ENCODE measurements at places on chromosomes 6 and 20.
A peak's percentile ranks its signal among the peaks of the same experiment; 100 is the strongest.

- no peak for DNase-seq
These were observed 34.5 kb upstream of the FERMT1 start for GRCh38 chr20:6157345-6157744.

DNA sequence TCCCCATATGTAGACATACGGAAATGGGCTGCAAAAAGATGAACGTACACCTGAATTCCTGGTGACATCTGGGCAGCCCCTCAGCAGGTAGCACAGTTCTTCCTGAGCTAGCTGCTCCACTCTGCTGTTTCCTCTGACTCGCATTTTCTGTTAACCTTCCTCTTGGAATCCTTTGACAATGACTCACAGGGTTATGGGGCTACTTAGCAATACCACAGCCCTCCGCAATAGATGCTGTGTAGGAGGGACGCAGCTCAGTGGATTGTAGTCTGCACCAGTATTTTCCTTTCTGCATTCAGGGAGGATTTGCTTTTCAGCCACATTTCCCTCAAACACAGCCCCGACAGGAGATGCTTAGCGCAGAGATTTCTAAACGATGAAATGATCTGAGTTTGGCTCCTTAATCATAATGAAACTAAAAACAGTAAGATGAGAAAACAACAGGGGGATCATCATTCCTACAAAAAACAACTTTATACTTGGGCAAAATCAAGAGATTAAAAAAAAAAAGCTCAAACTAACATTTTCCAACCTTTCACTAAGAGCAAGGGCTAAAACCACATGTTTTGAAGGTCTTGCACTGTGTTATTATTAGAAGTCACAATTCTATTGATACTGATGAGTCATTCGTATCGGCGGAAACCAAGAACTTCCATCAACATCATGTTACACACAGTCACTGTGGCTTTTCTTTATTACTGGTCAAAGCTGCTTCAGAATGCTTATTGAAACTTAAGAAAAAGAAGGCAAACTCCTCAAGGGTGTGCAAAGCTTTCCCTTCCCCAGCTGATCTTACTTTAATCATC lies 12.2 kb downstream of the BACH2 start:
- peak; percentile 57 for DNase-seq

DNA sequence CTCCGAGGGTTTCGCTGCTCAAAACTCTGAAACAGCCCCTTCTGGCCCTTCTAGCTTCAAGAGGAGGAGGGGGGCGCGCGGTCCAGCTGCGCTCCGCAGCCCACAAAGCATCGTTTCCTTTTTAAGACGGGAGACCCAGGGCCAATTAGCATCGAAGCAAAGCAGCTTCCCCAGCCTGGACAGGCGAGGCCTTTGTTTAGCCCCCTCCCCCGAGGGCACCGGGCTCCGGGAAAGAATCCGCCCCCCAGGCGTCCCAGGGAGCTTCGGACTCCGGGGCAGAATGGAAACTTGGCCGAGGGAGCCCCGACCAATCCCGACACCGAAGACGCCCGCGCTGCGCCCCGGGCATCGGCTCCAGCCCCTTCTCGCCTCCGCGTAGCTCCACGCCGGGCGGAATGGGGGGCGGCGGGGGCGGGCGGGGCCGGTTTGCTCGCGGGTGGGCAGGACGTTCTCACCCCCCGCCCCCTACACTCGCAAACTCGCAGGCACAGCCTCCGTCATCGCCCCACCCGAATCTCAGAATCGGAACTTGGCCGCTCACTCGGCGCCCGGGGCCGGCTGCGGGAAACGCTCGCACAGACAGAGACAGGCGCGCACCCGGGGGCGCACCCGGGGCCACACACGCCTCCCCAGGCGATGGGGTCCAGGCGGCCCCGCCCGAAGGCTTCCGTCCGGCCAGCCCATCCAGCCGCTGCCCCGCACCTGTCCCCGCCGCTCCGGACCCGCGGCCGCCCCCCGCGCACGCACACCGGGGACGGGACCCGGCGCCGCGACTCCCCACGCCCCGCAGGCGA lies 628 bp downstream of the NKAIN4 start:
- no peak for DNase-seq

DNA sequence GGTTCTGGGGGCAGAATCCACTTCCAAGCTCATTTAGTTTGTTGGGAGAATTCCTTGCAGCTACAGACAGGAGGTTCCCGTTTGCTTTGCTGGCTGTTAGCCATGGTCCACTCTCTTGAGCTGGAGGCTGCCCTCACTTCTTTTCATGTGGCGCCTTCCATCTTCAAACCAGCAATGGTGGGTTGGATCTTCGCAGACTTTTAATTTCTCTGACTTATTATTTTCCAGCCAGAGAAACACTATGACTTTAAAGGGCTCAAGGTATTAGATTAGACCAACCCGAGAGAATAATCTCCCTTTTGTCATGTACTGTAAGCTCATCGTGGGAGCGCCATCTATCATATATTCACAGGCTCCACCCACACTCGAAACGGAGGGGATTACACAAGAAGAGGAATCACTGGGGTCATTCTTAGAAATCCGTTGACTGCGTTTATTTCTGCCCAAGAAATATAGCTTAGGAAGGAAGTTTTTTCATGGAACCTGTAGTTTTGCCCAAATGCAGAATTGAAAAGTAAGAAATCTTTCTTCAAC lies 38.9 kb downstream of the SAMD5 start:
- DNase-seq = no peak

DNA sequence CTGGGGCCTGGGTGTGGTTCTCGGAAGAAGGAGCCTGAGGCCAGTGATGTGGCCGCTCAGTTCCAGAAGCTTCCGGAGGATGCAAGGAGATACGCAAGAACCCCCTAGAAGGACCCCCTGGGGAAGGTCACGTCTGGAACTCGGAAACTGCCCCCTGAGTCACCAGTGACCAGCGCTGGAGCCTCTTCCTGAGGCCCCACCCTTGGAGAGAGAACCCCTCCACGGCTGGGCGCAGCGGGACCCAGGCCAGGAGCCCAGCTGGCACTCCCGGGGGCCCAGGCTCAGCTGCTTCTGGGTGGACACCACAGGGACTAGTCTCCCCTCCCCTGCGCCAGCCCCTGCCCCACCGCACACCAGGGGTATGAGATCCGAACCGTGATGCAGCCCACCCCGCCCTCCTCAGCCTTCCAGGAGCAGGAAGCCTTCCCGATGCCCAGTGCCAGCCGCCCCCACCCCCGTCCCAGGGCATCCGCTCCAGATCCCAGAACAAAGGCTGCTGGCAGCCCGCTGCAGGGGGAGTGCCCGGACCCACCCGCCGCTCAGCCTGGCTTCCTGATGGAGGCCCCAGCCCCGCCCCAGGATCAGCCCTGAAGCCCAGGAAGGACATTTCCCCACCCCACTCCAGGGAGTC lies 7.5 kb downstream of the LAMA5 start:
- no peak for DNase-seq

GRCh38 chr6:21733311-21733710 lies 139.8 kb downstream of the SOX4 start:
- DNase-seq = no peak

- no peak for DNase-seq
These were observed 252.7 kb downstream of the KHDC1L start for GRCh38 chr6:72972579-72972978.

DNA sequence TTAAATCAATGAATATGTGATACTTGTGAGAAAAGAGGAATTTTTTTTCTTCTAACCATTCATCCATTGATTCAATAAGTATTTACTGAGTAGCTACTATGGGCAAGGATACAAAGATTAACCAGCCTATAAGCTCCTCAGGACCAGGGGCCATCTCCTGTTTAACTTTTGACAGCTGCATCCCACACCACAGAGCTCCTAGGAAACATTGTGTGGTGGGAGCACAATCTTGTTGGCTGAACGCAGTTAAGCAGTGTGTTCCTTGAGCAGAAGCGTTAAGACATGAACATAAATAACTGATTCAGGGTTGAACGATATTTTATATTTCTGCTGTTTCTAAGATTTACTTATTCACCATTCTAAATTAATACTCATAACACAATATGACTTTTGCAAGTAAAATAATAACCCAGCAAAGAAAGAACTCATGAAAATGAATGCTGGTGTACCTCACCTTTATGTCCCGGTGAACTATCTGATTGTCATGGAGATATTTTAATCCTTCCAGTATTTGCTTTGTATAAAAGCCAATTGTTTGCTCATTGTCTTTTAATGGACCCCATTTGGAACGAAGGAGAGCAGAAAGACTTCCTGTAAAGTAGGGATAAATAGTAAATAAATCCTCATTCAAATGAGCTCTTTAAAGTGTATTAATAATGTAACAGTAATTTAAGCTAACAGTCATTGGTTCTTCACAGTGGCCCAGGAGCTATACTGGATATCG lies 62.6 kb upstream of the MAP7 start:
- DNase-seq = no peak

DNA sequence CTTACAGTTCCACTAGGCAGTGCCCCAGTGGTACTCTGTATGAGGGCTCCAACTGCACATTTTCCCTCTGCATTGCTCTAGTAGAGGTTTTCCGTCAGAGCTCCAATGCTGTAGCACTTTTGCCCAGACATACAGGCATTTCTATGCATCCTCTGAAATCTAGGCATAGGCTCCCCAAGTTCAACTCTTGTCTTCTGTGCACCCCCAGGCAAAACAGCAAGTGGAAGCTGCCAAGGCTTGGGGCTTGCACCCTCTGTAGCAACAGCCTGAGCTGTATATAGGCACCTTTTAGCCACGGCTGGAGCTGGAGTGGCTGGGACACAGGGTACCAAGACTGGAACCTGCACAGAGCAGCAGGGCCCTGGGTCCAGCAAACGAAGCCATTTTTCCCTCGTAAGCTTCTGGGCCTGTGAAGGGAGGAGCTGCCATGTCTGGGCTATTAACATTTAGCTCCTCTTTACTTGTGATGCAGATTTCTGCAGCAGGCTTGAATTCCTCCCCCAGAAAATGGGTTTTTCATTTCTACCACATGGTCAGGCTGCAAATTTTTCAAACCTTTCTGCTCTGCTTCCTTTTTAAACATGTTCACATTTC lies 596.2 kb upstream of the ADGRB3 start:
- DNase-seq = no peak

DNA sequence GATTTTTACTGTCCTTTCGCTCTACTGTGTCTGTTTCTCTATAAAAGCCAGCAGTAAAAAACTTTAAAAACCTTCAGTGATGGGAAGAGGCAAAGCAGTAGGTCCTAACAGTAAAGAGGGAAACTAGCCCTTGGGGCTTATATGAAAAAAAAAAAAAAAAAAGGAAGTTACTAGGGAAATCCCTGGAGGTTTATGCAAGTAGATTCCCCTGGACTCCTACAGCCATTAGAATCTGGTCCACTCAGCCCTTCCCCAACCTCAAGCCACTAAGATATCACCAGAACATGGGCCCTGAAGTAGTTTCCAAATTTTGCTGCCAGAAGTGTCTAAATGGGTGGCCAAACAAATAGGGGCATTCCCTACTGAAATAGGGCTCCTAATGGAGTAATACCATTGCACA lies 70.5 kb upstream of the HINT3 start:
- DNase-seq = no peak

GRCh38 chr6:40179496-40179895 lies 245.2 kb upstream of the MOCS1 start:
- no peak for DNase-seq

- no peak for DNase-seq
These were observed 56.9 kb upstream of the CD2AP start for GRCh38 chr6:47420394-47421371.

GRCh38 chr6:56144538-56145324 lies 102.6 kb downstream of the COL21A1 start:
- DNase-seq = no peak

DNA sequence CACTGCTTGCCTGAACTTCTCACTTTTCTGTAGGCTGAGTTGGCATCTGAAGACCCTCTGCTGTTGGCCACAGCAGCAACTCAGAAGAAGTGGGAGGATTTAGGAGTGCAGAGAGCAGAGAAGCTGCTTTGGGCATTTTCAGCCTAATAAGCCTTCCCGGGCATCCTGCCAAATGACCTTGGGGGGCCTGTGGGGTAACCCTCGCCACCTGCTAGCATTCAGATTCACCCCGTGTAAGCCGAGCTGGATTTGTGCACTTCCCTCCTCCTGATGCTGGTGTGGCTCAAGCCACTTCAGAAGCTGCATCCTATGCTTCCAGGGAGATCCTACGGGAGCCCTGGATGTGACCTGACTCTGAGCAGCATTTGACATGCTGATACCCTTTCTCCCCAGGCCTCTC lies 114.8 kb downstream of the LRFN2 start:
- no peak for DNase-seq

DNA sequence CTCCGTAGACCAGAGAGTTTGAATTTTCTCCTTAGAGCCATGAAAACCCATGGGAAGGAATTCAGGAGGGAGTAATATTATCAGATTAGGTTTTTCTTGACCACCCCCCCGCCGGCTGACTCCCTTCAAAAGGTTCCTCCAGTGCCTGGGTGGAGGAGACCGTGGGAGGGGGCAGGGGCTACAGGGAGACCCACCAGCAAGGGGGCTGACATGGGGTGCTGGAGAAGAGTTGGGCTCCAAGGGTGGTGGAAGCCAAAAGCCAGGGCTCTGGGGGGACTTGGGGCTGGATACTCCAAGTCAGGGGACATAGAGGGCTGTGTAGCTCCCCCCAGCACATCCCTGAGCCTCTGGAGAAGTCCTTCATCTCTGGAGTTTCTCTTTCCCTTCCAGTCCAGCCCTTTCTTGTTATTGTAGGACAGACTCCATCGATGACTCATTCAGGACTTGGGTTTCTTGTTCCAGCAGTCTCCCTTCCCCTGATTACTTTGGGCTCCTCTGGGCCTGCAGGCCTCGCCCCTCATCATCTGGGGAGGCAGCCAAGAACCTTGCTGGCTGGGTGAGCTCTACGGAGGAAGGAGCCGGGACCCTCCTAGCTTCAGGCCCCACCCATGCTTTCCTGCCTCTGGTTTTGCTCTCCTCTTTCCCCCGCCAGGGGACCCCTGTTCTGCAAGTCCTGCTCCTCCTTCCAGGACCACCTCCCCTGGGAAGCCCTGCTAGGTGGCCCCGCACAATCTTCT lies 10.5 kb upstream of the KIAA1755 start:
- no peak for DNase-seq

- DNase-seq = no peak
These were observed 78.2 kb downstream of the ADAT2 start for GRCh38 chr6:143372199-143372882.

DNA sequence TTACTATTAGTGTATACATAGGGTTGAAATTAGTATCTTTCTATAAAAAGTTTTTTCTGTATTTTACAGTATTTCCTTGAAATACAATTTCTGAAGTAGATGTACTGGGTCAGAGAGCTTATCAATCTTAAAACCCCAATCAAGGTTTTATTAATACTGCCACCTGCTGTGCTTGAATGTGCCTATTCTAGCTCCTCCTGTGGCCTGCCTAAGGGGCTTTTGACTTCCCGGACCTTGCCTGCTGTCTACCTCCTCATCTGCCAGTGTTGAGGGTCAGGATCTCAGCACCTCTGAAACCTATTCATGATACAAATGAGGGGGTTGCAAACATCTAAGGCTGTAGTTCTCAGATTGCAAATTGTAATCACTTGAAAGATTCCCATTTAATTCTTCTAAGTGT lies 9.2 kb downstream of the PACRG start:
- DNase-seq = no peak

DNA sequence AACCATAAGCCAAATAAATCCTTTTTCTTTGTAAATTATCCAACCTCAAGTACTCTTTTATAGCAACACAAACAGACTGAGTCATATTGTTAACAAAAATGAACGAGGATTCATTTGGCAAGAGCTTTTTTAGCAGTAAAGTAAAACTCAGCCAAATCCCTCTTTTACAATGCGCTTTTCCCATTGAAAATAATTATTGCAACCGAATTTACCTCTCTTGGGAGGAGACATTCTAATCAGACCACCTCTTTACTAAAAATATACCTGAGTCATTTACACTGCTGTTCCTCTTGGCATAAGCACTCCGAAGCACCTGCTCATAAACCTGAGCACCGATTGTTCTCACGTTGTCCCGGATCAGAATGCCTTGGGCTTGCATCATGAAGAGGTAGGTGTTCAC lies 57.4 kb downstream of the B4GALT5 start:
- no peak for DNase-seq
